Femur (tissue), 1 donor: ENCODE measurements at places on chromosomes 4 and X.

- DNase-seq: no peak
Observed at GRCh38 chr4:91830681-91831395, 472.9 kb upstream of the GRID2 start.

DNA sequence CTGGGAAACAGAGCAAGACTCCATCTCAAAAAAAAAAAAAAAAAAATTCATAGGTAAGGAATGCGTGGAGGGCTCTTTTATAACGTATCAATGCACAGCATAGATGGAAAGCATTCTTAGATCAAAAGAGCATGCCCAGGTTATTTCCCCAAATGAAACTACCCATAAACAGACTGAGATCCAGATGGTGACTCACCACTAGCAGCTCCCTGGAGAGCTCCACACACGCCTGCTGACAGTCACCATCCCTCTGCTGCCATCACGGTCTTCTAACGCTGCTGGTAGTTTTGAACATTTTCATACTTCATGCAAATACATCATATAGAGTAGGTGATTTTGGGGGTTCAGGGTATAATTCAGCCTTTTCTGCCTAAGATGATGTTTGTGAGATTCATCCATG is 136.9 kb downstream of the ASMT start:
- no peak for DNase-seq

DNA sequence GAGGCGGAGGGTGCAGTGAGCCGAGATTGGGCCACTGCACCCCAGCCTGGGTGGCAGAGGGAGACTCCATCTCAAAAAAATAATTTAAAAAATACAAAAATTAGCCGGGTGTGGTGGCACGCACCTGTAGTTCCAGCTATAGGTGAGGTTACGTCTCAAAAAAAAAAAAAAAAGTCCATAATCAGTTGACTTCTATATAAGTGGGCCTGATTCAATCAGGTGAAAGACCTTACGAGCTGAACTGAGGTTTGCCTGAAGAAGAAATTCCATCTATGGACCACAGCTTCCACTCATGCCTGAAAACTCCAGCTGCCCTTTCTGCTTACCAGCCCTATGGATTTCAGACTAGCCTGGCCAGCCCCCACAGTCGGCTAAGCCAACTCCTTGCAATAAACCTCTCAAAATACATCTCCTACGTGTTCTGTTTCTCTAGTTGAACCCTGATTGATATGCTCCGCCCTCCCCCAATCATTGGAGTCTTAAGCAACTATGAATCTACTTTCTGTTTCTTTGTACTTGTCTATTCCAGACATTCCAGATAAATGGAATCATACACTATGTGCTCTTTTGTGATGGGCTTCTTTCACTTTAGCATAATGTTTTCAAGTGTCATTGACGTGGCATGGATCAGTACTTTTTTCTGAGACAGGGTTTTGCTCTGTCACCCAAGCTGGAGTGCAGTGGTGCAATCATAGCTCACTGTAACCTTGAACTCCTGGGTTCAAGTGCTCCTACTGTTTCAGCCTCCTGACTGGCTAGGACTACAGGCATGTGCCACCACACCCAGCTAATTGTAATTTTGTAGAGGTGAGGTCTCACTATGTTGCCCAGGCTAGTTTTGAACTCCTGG is 36.6 kb downstream of the SAT1 start:
- DNase-seq: no peak

- no peak for DNase-seq
Observed at GRCh38 chrX:68658530-68658929, 11.1 kb downstream of the STARD8 start.

GRCh38 chr4:101910786-101911373 is 120.3 kb downstream of the BANK1 start:
- DNase-seq: no peak

DNA sequence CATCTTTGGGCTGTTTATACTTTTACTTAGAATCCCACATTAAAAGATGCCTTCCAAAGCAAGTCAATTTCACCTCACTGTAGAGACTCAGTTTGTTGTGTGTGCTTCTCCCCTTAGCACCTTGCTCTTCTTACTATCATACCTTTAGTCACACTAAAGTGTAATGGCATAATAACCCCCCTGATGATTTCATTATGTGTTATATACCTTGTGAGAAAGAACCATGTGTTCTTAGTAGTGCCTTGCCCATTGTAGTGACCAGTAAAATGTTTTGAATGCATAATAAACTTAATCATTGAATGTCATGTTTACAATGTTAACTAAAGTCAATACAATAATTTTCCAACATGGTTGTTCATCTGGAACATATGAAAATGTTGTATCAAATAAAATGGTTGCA is 1621.9 kb downstream of the PCDH7 start:
- no peak for DNase-seq
